ENCODE measurements at places on chromosomes 16 and 17. TPM values are rescaled to one million over a fixed set of nuclear protein-coding genes. Genes with fewer than 3 reads are reported as not detected.

Gene SPN
- not detected for total RNA-seq

Gene KRTAP4-5
- not detected for total RNA-seq

Gene ARL6IP1
- total RNA-seq: 296 TPM

Gene GLG1
- total RNA-seq: 139 TPM

Gene KRT40
- not detected for total RNA-seq

Gene CCL7
- not detected for total RNA-seq

Gene KRTAP9-8
- not detected for total RNA-seq
